ENCODE measurements at places on chromosomes 16 and 17.

DNA sequence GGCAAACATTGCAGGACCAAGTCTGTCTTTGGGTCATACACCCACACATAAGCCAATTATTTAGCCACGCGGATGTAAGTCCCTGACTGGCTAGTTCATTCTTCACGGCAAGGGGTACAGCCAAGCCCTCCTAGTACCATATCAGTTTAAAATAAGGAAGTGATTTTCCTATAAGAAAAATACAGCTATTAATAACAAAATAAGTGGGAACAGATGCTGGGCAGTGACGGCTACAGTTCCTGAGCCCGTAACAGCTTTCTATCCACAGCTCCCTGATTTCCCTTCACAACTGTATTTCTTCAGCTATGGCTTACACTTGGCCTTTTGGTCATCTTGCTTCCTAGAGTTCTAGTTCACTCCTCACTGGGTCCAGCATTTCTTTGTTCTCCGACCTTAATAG lies 542.4 kb upstream of the C16orf82 start:
- no peak for DNase-seq

GRCh38 chr17:8153031-8153451 lies 837 bp upstream of the PER1 start:
- DNase-seq = no peak

DNA sequence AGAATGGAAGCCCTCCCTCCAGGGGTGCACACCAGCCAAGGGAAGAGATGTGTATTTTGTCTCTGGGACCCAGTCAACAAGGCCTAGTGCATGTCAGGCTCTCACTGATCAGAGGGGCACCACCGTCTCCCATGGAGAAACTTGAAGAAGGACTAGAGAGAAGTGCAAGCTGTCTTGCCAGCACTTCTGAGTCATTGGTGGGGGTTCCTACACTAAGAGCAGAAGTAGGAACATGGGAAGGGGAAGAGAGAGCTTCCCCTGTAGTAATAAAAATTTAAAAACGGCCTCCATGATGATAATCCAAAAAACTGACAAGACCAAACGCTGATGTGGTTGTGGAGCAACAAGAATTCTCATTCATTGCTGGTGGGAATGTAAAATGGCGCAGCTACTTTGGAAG lies 46.3 kb downstream of the DYNLRB2 start:
- DNase-seq = no peak

DNA sequence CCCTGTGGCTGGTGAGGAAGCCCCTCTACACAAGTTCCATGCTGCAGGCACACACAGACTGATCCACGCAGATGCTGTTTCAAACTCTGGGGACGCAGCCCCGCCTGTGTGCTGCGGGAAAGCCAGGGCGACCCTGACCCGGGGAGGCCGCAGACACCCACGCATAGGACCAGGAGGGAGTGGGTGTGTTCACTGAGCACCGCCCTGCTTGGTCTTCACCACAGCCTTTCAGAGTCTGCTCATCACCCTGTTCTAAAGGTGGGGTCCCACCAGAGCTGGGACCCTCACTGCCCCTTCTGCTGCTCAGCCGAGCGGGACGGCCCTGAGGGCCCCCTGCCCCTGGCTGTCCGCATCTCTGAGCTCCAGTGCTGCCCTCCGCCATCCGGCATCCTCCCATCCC lies 7.5 kb downstream of the TSPAN10 start:
- no peak for DNase-seq

DNA sequence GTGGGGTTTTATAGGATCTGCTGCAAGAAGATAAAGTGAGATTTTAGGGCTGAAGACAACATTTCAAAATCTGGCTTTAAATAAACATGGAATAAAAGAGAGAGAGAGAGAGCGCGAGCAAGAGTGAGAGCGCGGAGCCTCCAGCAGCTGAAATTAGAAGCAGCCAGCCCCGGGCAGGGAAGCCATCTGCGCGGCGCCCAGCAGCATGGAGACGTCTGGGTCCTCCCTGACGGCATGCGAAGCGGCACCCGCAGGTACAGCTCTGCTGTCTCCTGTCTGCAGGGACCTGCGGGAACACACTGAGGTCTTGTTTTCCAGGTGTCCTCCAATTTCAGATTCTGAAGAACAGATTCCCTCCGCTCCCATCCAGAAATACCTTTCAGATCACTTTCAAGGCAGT lies 7.9 kb upstream of the BAIAP2 start:
- DNase-seq = no peak

- DNase-seq = no peak
These were observed 25.5 kb downstream of the SERPINF1 start for GRCh38 chr17:1787301-1787902.

DNA sequence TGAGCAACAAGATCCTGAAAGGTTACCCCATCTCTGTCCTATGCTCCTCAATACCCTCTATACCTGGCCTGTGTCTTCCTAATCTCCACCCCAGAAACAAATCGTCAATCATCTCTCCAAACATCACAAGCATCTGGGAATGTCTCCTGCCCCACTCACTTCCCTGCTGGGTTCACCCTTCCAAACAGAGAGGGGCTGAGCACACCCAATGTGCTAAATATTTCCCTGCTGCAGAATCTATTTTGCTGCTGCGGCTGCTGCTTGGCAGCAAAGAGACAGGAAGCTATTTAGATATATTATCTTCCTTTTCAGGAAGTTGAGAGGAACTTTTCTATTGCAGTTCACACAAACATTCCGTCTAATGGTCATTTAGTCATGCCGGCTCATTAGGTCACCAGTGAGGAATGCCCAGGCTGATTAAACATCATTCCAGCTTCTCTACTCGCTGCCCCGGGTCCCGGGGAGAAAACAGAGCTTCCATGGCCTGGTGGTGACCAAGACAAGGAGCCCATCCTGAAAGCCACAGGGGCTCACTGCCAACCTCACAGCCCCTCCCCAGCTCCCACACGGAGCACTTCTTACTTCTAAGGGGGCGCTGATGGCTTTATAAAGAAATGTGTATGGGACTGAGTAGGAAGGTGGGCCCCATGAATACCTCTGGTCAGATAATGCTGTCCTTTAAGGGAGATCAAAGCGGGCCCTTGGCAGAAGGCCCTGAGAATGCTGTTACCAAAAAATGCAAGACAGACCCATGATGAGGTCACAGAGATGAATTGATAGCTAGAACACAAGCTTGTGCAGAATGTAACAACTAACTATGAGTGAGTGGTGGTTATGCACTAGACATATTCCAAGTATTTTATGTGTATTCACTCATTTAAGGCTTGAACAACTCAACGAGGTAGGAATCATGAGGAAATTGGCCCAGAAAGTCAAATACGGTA lies 218.3 kb downstream of the SOX9 start:
- no peak for DNase-seq

DNA sequence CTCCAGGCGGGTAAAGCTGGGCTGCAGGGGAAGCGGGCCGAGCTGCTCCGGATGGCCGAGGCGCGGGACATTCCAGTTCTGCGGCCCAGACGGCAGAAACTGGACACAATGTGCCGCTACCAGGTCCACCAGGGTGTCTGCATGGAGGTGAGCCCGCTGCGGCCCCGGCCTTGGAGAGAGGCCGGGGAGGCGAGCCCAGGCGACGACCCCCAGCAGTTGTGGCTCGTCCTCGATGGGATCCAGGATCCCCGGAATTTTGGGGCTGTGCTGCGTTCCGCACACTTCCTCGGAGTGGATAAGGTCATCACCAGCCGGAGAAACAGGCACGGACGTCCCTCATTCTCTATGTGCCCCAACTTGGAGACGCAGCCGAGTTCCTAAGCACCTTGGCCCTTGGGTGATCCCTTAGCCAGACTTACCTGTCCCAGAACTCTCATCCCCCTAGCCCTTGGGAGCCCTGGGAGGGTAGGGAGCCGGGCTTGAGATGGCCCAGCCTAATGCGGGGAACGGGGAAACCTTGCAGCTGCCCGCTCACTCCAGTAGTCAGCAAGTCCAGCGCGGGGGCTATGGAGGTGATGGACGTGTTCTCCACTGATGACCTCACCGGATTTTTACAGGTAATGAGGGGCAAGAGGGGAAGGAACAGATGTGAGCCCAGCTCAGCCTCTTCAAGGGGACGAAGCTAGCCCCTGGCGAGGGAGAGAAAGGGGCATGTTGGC lies 806 bp downstream of the MRM1 start:
- no peak for DNase-seq

DNA sequence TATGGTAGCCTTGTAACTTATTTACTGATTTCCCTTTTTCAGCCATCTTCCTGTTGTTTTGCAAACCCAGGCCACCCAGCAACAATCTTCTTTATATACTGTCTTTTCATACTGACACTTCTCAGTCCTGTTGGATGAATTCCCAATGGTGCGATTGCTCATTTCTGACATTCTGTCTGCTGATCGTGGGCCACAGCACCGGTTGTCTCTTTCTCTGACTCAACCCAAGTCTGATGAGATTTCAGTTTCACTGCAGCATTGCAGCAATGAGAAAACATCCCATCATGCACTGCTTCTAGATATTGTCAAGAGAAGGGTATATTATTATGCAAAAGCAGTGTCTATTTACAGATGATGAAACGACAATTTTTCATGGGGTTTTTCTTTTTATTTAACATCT lies 349.2 kb upstream of the HSBP1 start:
- no peak for DNase-seq

DNA sequence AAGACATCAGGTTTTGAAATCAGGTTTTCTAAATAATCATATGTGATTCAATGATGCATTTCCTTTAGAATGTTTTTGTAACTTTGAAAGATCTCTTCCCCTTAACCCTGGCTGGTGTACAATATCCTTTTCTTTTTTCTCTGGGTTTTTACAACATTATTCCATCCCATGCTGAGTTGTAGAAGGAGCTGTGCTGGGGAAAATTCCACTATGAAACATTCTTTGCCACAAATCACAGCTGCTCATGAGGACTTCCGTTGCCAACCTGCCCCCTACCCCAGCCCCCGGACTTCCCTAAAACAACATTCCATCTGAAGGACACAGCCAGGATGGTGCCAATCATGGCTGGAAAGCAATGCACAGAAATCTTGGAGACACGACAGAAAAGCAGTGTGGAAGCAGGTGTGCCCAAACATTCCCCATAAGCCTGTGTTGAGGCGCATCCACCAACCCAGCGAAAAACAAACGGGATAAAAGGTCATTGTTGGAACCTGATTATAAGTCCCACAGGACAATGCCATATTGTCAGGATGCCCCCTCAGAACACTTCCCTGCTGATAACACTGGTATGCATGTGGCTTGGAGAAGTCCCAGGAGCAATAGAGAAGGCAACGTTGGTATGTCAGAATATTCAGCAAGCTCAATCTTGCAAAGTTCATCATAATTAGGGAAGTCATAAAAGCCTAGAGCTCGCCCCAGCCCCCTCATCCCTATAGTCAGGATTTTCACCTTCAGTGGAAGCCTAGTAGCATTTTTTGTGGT lies 475.0 kb downstream of the HS3ST3B1 start:
- no peak for DNase-seq

GRCh38 chr16:83051451-83051850 lies 424.7 kb downstream of the CDH13 start:
- no peak for DNase-seq
